ENCODE measurements at places on chromosomes 13 and 19. TPM values are rescaled to one million over a fixed set of nuclear protein-coding genes. Genes with fewer than 3 reads are reported as not detected.

Gene CLEC17A
- polyA plus RNA-seq: 0.10 TPM

Gene CGB8
- polyA plus RNA-seq: not detected

Gene TMEM272
- 0.65 TPM for polyA plus RNA-seq

Gene ZNF730
- polyA plus RNA-seq: 10.5 TPM

Gene C13orf42
- 0.31 TPM for polyA plus RNA-seq

Gene SWSAP1
- 3.8 TPM for polyA plus RNA-seq

Gene TRPM4
- polyA plus RNA-seq: 39.0 TPM

Gene ZNF724
- 5.3 TPM for polyA plus RNA-seq

Gene CDADC1
- 17.4 TPM for polyA plus RNA-seq

Gene ZNF575
- 2.7 TPM for polyA plus RNA-seq

Gene KRTDAP
- polyA plus RNA-seq: 1.6 TPM

Gene CCDC194
- 1.8 TPM for polyA plus RNA-seq

Gene SLC7A1
- 16.8 TPM for polyA plus RNA-seq

Gene LSR
- polyA plus RNA-seq: 65.3 TPM

Gene BEST2
- not detected for polyA plus RNA-seq

Gene NCR1
- polyA plus RNA-seq: 0.31 TPM

Gene MCEMP1
- polyA plus RNA-seq: 0.53 TPM

Gene RDH8
- polyA plus RNA-seq: not detected

Gene ZNF677
- 37.9 TPM for polyA plus RNA-seq

Gene KIR3DL2
- polyA plus RNA-seq: not detected
